Activated CD8-positive, alpha-beta T cell treated with anti-CD3 and anti-CD28 coated beads for 36 hours (primary cell): ENCODE measurements at places on chromosomes 6 and 20. TPM values are rescaled to one million over a fixed set of nuclear protein-coding genes. Genes with fewer than 3 reads are reported as not detected.

GRCh38 chr20:43389211-43389610 lies 68.5 kb upstream of the SRSF6 start:
- no peaks in the 10 kb centered on the region for H3K36me3 ChIP-seq
- H3K27ac ChIP-seq, result no peak overlapping the region
- H3K4me3 ChIP-seq, result no peak overlapping the region
- H3K4me1 ChIP-seq, result no peaks in the 10 kb centered on the region

DNA sequence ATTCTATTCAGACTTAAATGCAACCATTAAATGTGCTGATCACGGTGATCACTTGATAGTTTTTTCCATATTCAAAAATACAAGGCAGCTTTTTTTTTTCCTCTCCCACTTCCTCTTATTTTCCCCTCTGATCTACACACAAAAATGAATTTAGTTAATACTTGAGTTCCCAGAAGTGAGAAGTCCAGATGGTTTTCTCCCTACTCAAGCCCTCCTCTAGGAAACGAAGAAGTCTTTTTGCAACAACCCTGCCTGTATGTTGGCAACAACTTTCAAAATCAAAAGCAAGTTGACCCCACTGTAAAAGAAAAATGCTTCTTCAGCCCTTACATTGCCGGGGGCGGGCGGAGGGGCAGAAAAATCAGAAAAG lies 24.3 kb downstream of the ARHGAP18 start:
- no peak overlapping the region for H3K4me3 ChIP-seq
- H3K4me1 ChIP-seq, result peaks cover 57% of the 10 kb centered on the region

The CGA gene
- total RNA-seq, result not detected

GRCh38 chr6:71468841-71469700 lies 180.5 kb downstream of the OGFRL1 start:
- no peak for DNase-seq
- no peak overlapping the region for H3K4me3 ChIP-seq
- peaks cover 4% of the 10 kb centered on the region for H3K27me3 ChIP-seq

GRCh38 chr6:81875782-81876293 lies 123.4 kb upstream of the TENT5A start:
- H3K4me3 ChIP-seq, result no peak overlapping the region
- H3K36me3 ChIP-seq, result no peaks in the 10 kb centered on the region
- no peak for DNase-seq
- no peak overlapping the region for H3K27ac ChIP-seq
- H3K4me1 ChIP-seq, result no peaks in the 10 kb centered on the region

GRCh38 chr6:33914645-33915044 lies 110.8 kb upstream of the MLN start:
- peak; percentile 73 for DNase-seq
- peaks cover 34% of the 10 kb centered on the region for H3K4me1 ChIP-seq
- no peaks in the 10 kb centered on the region for H3K27me3 ChIP-seq
- peak overlapping the region; percentile 8 for H3K27ac ChIP-seq
- H3K4me3 ChIP-seq, result no peak overlapping the region

DNA sequence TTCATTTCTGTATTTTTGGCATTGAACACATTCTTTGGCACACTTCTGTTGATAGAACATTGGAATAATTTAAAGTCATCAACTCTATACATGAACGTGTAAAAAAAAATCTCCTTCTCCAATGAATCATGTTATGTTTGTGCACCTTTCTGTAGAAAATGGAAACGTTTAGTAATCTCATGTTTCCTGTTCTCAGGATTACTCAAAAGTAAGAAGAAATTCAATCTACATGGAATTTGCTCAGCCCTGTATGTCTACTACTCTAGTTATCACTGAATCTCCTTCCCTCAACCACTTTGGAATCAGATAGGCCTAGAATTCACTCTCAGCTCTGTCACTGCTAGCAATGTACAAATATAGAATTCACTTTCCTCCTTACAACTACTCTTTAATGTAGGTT lies 103.6 kb downstream of the COL21A1 start:
- no peak overlapping the region for H3K27ac ChIP-seq
- no peaks in the 10 kb centered on the region for H3K27me3 ChIP-seq
- no peaks in the 10 kb centered on the region for H3K4me1 ChIP-seq
- DNase-seq, result no peak

The AKAP12 gene
- total RNA-seq, result 3.2 TPM
